ENCODE measurements at places on chromosomes 12 and 14.

- no peak for DNase-seq
Measured at GRCh38 chr14:39217214-39217879, 16.4 kb upstream of the MIA2 start.

- DNase-seq, result no peak
Measured at GRCh38 chr14:86787717-86788116, 1205.3 kb downstream of the GALC start.

- DNase-seq, result no peak
Measured at GRCh38 chr12:34298971-34299801, 276.9 kb downstream of the ALG10 start.

DNA sequence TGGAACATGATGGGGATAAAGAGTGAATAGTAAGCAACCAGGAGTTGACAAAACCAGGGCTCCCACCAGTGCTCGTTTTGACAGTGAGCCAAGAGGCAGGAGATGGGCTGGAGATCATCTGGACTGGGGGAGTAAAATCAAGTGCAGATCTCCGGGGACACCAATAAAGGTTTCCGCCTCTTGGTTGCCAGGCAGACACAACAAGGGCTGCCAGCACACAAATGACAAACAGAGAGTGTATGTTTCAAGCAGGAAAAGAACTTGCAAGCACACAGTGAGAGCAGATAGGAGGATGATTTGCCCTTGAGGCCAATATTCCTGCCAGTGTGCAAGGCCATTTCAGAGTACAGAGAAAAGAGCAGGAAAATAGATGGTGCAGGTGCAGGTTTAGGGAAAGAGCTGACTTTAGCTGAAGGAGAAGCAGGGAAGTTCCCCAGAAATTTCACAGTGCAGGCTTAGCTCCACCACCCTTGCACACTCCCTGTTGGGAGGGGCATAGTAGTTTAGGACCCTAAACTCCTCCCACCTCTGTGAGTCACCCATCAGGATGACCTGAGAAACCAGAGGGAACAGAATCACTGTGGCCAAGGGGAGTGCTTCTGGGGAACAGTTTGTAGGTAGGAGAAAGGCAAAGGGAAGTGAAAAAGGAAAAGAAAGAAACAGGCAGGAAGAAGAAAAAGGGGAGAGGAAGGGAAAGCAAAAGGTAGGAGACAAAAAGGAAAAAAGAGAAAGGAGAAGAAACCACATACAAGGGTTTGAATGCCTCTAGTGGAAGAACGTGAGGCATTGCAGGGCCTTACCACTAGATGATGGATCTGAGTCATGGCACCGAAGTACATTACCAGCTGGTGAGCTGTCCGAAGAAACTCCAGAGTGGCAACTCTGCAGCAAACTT, 404.4 kb downstream of the SLC6A15 start:
- peak; percentile 79 for DNase-seq

- DNase-seq, result peak; percentile 44
Measured at GRCh38 chr14:34713681-34714319, 593 bp downstream of the CFL2 start.

DNA sequence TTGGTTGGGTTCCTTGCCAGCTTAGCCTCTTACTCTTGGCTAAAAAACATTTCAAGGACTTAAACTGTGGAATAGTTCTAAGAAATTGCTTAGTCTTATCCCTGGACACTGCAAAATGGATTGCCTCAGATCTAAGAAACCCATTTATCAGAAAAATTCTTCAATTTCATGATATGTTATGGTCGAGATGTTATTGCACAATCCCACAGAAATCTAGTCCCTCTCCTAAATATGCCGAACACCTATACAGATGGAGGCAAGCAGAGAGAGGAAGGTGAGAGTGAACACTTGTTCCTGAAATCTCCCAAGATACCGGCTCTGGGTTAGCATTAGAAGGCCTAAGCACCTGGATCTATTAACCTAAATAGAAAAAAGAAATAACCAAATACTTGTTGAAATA, 267.2 kb downstream of the PAWR start:
- DNase-seq, result no peak

DNA sequence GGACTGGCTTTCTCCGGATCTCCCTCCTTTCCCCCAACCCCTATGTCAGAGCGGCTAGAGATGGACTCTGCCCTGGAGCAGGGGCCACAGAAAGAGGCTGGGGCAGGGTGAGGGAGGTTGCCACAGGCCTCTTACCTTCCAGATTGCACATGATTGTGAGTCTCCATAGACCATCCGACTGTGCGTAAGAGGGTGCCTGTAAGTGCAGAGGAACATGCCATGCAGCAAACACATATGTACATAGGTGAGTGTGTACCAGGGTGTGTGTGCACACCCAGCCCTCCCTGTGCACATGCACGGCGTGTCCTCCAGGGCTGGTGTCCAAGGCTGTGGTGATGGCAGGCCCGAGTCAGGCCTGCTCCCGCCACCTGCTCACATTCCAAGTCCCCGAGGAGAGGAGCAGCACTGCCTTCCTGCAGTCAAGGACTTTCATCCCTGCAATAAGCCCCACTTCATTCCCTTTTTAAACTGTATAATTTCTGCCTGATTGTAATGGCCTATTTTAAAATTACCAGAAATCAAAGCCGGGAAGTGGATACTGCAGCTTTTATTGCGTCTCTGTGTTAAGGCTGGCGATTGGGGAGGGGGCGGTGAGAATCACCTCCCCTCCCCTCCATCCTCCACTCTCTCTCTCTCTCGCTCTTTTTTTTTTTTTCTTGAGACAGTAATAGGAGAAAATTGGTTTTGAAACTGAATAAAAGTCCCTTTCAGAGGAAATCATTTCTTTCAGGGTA, 28.5 kb downstream of the FAM222A start:
- no peak for DNase-seq

GRCh38 chr14:38145142-38145541, 62.6 kb upstream of the SSTR1 start:
- no peak for DNase-seq

DNA sequence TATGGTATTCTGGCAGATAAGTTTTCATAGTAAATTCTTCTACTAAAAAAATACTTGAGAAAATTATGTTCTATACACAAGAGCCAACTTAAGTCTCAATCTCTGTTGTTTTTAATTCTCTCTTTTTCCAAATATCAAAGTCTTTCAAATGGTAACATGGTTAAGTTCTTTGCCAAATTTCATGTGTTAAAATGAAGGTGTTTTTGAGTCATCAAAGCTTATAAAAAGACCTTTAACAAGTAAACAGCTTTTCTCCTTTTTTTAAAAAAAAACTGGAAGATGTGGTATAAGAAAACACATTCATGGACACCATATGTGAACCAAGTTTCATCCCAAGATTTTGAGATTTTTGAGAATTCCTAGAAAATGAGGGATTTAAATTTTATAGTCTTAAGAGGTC, 111.3 kb downstream of the FOXG1 start:
- DNase-seq, result no peak
